ENCODE measurements at places on chromosomes 16 and 17.

DNA sequence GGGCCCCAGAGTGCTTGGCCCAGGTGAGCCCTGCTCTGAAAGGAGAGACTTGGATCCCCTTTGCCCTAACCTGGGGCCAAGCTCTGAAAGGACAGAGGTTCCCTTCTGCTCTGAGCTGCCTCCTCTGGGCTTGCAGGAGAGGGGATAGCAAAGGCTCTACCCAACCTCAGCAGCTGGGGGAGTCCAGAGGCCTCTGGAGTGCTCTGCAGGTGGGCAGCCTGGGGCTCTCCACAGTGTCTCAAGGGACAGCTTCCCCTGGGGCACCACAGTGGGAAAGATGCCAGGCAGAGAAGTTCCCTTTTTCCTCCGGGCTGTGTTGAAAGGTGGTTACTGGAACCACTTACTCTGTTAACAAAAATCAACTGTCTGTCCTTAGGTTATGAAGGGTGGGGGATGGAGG, 48.2 kb upstream of the MGAT5B start:
- H3K4me3 ChIP-seq: no peak overlapping the region
- H3K4me1 ChIP-seq: no peaks in the 10 kb centered on the region
- no peak for DNase-seq
- no peaks in the 10 kb centered on the region for H3K36me3 ChIP-seq
- H3K27ac ChIP-seq: no peak overlapping the region
- H3K27me3 ChIP-seq: no peaks in the 10 kb centered on the region

- H3K4me3 ChIP-seq: no peak overlapping the region
- no peaks in the 10 kb centered on the region for H3K4me1 ChIP-seq
- no peaks in the 10 kb centered on the region for H3K27me3 ChIP-seq
- no peaks in the 10 kb centered on the region for H3K36me3 ChIP-seq
- no peak for DNase-seq
- H3K27ac ChIP-seq: no peak overlapping the region
Observed at GRCh38 chr16:66206363-66206762, 160.1 kb upstream of the CDH5 start.

- no peaks in the 10 kb centered on the region for H3K36me3 ChIP-seq
- H3K27me3 ChIP-seq: no peaks in the 10 kb centered on the region
- no peak overlapping the region for H3K27ac ChIP-seq
- no peak for DNase-seq
Observed at GRCh38 chr16:9860876-9861275, 321.4 kb downstream of the GRIN2A start.

DNA sequence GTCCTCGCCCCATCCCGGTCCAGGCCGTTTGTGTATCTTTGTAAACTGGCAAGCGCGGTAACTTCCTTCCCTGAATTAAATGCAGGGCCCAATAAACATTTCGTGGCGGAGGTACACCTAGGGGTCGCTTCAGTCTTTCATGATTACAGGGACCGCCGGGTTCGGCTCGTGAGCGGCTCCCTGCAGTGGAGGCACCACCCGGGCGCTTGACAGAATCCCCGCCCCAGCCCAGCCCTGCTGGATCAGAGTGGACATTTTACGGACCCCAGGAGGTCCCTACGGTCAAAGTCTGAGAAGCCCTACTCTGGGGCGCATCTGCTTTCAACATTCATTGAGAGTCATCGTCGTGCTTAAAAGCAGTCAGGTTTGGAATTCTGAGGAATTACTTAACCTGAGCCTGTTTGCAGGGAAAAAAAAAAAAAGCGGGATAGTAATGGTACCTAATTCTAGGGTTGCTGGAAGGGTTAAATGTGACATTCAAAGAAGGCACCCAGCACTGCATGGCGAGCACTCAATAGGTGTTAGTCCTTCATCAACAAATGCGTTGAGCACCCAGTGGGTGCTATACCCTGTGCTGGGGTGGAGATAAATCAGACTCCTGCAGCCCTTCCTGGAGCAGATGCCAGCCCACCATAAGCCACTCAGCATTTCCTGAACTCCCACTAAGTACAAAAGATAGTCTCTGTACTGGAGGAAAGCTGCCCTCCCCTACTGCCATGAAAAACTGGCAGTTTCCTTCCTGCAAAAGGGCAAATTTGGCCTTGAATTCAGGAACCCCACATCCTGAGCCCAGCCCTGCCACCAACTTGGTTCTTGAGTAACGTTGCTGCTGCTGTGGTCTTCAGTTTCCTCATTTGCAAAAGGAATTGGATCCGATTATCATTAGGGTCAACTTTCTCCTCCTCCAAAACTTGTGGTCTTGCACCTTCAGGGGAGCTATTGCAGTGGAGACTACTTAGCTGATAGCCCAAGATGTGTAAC, 658 bp upstream of the DUSP3 start:
- DNase-seq: no peak
- peaks cover 14% of the 10 kb centered on the region for H3K27me3 ChIP-seq
- peak overlapping the region; percentile 87 for H3K4me3 ChIP-seq
- H3K36me3 ChIP-seq: no peaks in the 10 kb centered on the region

- DNase-seq: peak; percentile 88
- no peak overlapping the region for H3K27ac ChIP-seq
- H3K4me3 ChIP-seq: no peak overlapping the region
- no peaks in the 10 kb centered on the region for H3K36me3 ChIP-seq
Observed at GRCh38 chr16:10509534-10510025, 70.8 kb downstream of the EMP2 start.

GRCh38 chr17:81354954-81355347, 40.3 kb upstream of the BAHCC1 start:
- peaks cover 5% of the 10 kb centered on the region for H3K4me1 ChIP-seq
- H3K27me3 ChIP-seq: no peaks in the 10 kb centered on the region
- no peak for DNase-seq
- no peak overlapping the region for H3K4me3 ChIP-seq
- no peaks in the 10 kb centered on the region for H3K36me3 ChIP-seq

DNA sequence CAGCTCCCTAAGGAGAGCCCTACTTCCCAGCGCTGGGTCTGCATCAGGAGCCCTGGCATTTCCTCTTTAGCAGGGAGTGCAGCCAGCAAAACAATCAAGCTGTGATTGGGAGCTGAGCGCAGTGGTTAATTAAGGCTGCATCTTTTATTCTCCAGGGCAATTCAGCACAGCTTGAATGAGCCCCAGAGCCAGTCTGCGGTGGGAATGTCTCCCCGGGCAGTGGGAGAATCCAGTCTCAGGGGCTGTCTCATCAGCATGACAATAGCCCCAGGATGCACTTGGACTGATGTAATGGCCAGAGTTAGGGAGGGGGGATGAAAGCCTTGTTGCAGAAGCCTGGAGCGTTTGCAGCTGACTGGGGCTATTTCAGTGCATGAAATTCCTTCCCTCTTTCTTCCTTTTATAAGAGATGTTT, 292.6 kb upstream of the SOX9 start:
- DNase-seq: peak; percentile 5
- no peak overlapping the region for H3K4me3 ChIP-seq
- H3K4me1 ChIP-seq: peaks cover 13% of the 10 kb centered on the region
- H3K27ac ChIP-seq: no peak overlapping the region

- H3K36me3 ChIP-seq: no peaks in the 10 kb centered on the region
- no peak overlapping the region for H3K4me3 ChIP-seq
- H3K27me3 ChIP-seq: no peaks in the 10 kb centered on the region
- no peak for DNase-seq
- H3K4me1 ChIP-seq: peaks cover 45% of the 10 kb centered on the region
- H3K27ac ChIP-seq: peak overlapping the region; percentile 99
Observed at GRCh38 chr16:88760424-88761142, 24.4 kb downstream of the PIEZO1 start.

GRCh38 chr16:25340973-25341372, 83.3 kb upstream of the ZKSCAN2 start:
- H3K4me3 ChIP-seq: no peak overlapping the region
- no peaks in the 10 kb centered on the region for H3K27me3 ChIP-seq
- no peak overlapping the region for H3K27ac ChIP-seq

DNA sequence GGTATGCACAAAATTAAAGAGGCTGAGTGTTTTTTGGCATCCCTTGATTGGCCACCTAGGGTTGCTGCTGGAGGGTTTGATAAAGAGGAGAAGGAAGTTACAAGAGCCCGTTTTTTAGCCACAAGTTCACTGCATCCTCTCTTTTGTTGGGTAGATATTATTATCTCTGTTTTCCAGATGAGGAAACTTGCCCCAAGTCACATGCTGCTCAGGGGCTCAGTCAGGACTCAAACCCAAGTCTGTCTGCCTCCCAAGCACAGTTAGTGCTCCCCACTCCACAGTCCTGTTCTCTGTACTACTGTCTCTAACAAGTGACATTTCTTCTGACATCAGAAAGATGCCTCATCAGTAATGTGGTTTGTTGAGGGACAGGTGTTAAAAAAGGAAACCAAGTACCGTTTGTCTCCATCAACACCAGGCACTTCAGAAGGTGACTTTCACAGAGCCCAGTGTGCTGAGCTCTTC, 1.4 kb downstream of the NT5M start:
- peaks cover 13% of the 10 kb centered on the region for H3K4me1 ChIP-seq
- H3K36me3 ChIP-seq: no peaks in the 10 kb centered on the region
- H3K27me3 ChIP-seq: no peaks in the 10 kb centered on the region
- DNase-seq: peak; percentile 43

DNA sequence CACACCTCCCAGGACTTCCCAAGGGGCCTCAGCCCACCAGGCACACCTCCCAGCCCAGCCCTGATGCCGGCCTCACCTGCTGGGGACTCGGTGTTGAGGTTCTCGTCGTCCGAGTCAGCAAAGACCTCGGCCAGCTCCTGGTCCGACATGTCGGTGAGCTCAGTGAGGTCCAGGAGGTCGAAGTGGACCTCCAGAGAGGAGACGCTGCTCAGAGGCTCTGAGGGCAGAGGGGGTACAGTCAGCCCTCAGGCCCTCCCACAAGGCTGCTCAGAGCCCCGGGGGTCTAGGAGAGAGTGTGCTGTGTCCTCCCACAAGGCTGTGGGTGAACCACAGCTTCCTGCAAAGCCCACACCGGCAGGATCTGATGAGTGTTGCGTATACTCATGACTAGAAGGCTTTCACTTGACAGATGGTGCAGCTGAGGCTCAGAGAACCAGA, 10.5 kb downstream of the DBNDD1 start:
- H3K4me1 ChIP-seq: no peaks in the 10 kb centered on the region
- no peaks in the 10 kb centered on the region for H3K36me3 ChIP-seq
- H3K27ac ChIP-seq: no peak overlapping the region
- H3K4me3 ChIP-seq: no peak overlapping the region
- DNase-seq: no peak
- H3K27me3 ChIP-seq: no peaks in the 10 kb centered on the region

DNA sequence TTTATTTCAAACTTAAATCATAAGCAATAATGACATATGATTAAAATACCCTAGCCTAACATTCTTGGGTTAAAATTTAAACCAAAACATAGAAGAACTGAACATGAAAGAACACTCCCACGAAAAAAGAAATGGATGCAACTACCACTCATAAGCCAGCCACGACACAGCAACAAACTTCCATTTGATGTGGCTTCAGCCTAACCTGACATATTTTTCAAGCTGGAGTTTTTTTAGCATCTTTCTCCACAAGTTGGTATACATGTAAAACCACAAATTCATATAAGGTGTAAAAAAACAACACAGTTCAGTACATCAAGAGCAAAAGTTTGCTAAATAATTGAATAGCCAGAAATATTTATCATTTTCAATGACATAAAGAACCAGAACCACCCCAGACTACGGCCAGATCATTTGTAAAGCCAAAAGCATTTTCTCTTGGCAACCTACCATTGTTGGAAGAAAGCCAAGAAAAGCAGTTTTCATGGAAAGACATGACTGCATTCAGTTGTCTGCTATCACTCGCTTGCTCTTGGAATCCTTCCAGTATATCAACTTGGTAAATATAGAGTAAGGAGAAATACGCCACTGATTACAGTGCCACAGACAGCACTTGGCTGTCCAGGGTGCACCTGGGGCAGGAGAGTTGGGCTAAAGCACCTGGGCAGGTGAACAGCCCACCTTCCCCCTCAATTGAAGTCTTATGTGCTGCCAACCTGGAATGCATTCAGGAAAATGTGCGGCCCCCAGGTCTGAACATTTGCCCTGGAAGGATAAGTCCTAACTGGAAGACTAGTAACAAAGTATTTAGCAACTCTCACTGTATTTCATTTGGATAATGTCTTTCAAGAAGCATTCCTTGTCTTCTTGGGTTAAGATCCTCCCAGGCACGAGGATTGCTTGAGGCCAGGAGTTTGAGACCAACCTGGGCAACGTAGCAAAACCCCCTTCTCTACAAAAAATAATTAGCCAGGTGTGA, 60.5 kb downstream of the CREBBP start:
- peak; percentile 75 for DNase-seq
- peak overlapping the region; percentile 72 for H3K27ac ChIP-seq
- no peak overlapping the region for H3K4me3 ChIP-seq
- H3K36me3 ChIP-seq: no peaks in the 10 kb centered on the region
- H3K4me1 ChIP-seq: peaks cover 33% of the 10 kb centered on the region
- H3K27me3 ChIP-seq: no peaks in the 10 kb centered on the region

GRCh38 chr17:38872027-38872511, 2.2 kb downstream of the LASP1 start:
- peak overlapping the region; percentile 82 for H3K27ac ChIP-seq
- H3K36me3 ChIP-seq: no peaks in the 10 kb centered on the region
- H3K4me1 ChIP-seq: peaks cover 29% of the 10 kb centered on the region
- H3K4me3 ChIP-seq: peak overlapping the region; percentile 66

DNA sequence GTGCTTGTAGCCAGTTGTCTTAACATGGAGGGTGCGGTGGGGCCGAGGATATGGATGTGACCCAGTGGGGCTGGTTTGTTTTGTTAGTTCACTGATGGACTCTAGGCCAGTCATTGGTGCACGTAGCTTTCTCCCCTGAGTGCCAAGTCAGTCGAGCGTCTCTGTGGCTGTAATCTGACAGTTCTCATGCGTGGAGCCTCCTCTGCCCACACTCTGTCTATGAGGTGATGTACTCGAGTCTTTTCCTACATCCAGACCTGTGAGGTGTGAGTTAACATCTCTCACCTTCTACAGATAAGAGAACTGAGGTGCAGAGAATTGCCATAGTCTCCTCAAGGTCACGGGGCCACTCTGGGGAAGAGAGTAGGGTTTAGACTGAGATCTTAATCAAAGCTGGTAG, 90.2 kb downstream of the MARCHF10 start:
- no peak overlapping the region for H3K4me3 ChIP-seq
- H3K36me3 ChIP-seq: no peaks in the 10 kb centered on the region
- H3K4me1 ChIP-seq: peaks cover 35% of the 10 kb centered on the region

DNA sequence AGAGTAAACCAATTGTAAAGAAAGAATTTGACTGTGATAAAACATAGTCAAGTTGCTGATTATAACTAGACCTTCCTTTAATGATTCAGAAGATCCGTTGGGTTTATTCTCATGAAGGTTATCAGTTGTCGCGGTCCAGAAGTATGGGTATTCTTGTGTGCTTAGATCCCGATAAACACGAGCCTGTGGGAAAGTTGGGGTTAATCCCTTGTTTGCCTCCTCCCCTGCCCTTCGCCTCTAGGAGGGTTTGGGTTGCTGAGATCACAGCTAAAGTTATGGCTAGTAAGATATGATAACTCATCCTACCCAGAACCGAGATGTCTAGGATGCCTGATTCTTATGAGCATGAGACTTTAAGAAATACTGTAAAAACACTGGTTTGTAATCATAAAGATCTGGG, 66.8 kb downstream of the GPRC5B start:
- no peaks in the 10 kb centered on the region for H3K27me3 ChIP-seq
- no peak overlapping the region for H3K4me3 ChIP-seq
- no peak overlapping the region for H3K27ac ChIP-seq
- DNase-seq: no peak
